Suppressor macrophage treated with lipopolysaccharide for 4 hours (primary cell): ENCODE measurements at places on chromosomes 2 and 18.

DNA sequence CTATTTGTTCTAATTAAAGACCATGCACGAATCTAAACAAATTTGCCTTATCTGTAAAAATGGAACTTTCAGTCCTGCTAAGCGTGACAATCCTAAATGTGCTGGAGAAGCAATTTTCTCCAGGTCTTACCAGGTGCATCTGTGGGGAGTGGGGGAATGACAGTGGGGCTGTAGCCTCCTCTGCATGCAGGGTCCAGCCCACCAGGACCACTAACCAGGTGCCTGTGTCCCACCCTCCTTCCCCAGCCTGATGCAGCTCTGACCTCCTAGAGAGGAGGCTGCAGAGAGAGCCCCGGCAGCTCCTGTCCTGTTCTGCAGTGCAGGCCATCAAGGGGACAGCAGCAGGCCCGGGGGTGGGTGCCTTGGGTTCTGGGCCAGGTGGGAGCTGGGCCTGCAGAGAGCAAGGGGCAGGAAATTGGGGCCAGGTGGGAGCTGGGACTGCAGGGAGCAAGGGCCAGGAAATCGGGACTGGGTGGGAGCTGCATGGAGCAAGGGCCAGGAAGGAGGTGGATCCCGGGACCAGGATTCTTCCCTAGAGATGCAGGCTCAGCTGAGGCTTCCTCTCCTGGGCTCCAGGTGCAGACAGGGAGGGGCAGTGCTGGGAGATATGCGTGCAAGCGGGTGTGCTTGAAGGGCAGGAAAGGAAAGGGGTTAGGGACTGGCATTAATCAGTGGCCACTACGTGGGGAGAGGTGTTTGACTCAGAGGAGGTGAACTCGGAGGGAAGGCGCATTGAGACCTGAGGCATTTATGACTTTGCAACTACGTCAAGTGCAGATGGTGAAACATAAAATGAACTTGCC is 185.3 kb downstream of the ANKRD30B start:
- DNase-seq = no peak

DNA sequence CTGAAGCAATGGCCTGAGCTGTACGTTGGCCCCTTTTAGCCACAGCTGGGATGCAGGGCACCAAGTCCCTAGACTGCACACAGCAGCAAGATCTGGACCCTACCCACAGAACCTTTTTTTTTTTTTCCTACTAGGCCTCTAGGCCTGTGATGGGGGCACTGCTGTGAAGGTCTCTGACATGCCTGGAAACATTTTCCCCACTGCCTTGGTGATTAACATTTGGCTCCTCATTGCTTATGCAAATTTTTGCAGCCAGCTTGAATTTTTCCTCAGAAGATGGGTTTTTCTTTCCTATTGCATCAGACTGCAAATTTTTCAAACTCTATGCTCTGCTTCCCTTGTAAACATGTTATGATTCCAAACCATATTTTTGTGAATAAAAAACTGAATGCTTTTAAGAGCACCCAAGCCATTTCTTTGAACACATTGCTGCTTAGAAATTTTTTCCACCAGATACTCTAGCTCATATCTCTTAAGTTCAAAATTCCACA is 33.5 kb downstream of the PDE1A start:
- DNase-seq = no peak

DNA sequence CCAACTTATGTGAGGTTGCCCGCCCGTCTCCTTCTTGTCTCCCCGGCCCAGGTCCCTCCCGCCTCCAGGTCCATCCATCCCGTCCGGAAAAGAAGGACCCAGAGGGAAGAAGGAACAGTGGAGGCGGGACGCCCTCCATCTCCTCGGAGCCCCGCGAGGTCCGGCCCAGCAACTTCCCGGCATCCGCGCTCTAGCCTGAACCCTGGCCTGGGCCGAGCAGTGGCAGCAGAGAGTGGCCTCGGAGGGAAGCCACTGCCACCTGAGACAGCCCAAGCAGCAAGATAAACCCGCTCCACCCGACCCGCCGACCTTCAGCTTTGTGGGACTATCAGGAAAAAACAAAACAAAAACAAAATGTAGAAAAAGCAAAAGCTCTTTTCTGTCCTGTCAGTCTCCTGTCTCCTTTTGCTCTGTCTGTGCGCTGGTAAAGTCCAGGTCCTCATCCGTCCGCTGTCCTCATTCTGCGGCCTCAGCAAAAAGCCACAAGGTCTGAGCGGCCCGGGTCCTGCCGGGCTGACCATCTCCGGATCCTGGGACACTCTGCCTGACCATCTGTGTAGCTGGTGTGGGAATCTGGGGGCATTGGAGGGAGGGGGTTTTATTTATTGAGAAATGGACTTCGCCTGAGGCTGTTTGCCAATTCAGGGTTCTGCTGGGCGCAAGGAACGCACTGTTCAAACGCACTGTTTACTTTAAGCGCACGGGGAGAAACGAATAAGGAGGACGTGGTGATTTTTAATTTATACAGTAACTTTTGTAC is 3.1 kb downstream of the DLX1 start:
- DNase-seq = no peak

DNA sequence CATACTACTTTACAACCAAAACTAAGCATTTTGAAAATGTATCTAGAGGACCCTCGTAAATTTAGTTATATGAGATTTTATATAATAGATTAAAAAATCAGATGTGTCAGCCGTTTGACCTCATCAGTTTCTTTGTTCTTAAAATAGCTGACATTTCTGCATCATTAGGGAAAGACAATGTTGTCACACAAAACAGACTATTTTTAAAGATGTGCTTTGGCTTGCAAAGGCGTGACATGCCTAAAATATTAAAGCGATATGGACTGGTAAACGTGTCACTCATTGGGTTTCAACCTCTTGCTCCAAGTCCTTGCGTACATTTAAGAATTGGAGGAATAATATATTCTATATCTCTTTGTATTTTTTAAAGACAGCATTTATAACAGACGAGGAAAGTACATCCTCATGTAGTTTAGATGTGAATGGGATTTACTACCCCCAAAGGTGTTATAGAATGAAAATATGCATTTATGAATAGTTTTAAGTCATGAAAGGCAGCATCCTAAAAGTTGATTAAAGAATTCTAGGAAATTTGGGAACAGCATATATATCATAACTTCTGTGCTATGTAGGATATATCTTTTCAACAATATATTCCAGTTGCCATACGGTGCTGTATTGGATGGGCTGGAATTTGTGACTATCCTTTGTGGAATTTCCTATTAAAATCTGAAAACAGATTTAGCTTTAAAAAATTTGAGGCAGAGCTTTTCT is 3.8 kb downstream of the MYL12A start:
- DNase-seq = no peak

DNA sequence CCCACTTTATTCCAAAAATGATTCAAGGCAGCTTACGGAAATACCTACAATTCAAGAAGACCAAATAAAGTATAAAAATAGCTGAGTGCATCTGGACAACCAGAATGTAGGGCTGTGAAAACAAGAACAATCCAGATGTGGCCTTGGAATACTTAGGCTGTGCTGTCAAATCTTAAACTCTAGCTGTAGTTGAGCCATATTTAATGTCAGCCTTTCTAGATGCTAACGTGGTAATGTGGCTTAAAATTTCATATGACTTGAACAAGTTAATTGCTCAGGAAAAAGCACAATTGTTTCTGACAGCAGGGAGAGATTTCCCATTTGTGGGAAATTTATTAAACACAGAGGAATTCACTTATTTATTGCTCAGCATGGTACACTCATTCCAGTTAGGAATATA is 14.6 kb upstream of the NAPG start:
- DNase-seq = no peak

GRCh38 chr18:74896390-74896991 is 298.8 kb downstream of the ZNF407 start:
- no peak for DNase-seq

DNA sequence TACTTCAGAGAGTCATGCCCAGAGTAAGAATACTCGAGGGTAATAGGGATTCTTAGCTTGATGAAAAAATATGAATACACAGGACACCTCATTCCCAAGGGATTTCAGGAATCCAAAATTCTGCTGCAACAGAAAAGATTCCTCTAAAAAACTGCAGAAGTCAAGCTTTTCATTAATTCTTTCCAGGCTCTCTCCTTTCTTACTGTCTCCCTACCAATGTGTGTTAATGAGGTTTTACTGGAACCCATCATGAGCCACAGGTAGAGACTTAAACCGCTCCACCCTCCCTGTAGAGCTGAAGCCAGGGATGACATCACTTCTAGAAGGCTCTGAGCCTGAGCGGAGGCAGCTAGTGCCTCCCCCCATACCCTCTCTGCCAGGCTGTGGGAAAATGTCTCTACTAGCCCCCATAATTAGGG is 3.4 kb downstream of the SDC1 start:
- DNase-seq = no peak

DNA sequence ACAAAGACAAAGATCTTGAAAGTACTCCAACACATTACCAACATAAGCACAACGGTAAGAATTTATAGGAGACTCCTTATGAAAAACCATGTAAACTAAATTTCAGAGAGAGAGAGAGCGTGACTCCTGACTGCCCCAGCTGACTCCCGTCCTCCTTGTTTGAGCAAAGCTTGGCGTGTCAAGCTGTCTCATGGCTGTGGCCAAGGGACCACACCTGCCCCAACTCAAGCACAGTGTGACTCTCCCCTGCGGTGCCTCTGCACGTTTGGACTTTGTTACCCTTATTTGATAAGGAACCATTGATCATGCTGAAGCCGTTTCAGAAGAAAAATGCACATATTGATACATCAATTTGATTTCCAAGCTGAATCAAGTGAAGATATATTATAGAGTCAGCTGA is 124.8 kb downstream of the COL6A3 start:
- DNase-seq = no peak

DNA sequence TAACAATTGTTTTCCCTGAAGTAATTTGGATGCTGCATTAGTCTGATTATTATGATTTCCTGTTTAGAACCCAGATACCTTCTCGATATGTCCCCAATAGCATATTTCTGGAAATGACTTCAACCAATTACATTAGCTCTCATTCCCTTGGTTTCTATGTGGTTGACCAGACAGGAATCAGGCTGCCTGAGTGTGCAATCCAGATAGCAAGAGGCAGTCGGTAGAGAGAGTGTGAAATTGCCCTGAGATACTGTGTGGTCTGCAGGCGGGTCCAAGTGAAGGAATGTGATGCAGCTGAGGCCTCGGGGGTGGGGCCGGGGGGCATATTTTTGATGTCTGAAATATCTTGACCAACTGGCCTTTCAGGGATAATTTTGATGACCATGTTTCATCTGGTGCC is 143.9 kb upstream of the ITGA6 start:
- DNase-seq = peak; percentile 27

DNA sequence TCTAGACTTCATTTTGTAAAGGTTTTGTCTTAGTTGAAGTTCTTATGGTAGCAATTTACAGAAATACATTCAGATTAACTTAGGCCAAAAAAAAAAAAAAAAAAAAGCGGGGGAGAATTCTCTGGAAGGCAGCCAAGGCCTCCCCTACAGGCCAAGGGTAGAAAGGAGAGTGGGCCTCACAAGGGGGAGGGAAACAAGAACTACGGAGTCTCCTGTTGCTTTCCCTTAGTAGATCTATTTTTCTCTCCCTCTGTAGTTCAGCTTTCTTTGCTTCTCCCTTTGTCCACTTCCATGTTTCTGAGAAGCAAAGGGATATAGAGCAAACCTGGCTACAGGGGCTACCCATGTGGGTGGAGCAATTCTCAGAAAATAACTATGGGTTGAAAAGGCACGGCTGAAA is 2.4 kb upstream of the STK11IP start:
- no peak for DNase-seq

- no peak for DNase-seq
These were observed 424.5 kb upstream of the SPRED2 start for GRCh38 chr2:65856928-65857327.

- no peak for DNase-seq
These were observed 32.1 kb downstream of the CLASP1 start for GRCh38 chr2:121617042-121617599.

GRCh38 chr18:11955239-11956029 is 25.9 kb upstream of the IMPA2 start:
- peak; percentile 68 for DNase-seq

DNA sequence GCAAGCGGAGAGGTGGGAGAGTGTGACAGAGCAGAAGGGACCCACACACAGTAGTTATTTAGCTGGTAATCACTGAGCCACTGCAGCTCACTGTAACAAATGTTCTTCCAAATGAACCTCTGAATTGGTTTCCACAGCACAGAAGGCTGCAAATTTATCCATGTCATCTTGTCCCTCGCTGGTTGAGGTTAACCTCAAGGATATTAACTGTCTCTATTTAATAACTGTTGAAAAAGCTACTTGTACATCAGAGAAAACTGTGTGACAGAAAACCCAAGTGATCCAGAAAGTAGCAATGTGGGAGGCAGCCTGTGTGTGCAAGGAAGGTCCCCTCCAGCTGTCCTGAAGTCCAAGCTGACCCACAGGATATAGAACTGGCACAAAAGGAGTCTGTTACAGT is 153.6 kb downstream of the DSEL start:
- no peak for DNase-seq

- peak; percentile 6 for DNase-seq
These were observed 1110.6 kb upstream of the ACVR2A start for GRCh38 chr2:146734042-146734820.

- DNase-seq = no peak
These were observed 3057.4 kb downstream of the RPIA start for GRCh38 chr2:91748902-91749301.

GRCh38 chr2:136393514-136393913 is 275.6 kb upstream of the CXCR4 start:
- DNase-seq = peak; percentile 73

GRCh38 chr18:60082790-60083189 is 183.0 kb downstream of the PMAIP1 start:
- no peak for DNase-seq

DNA sequence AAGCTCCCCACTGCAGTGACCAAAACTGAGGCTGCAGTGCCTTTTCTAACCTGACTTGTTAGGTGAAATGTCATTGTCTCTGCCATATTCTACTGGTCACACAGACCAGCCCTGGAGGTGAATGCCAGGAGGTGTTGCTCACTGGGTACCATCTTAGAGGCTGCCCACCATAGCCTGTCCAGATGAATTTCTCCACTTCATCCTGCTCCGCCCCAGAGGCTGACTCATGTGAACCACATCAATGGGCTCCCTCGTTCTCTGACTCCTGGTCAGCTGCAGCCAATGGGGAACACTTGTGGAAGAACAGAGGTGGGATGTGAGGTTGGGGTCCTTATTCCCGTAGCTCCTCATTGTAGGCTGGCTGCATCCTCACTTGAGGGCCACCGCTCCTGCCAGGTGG is 3.4 kb upstream of the NARS1 start:
- no peak for DNase-seq

DNA sequence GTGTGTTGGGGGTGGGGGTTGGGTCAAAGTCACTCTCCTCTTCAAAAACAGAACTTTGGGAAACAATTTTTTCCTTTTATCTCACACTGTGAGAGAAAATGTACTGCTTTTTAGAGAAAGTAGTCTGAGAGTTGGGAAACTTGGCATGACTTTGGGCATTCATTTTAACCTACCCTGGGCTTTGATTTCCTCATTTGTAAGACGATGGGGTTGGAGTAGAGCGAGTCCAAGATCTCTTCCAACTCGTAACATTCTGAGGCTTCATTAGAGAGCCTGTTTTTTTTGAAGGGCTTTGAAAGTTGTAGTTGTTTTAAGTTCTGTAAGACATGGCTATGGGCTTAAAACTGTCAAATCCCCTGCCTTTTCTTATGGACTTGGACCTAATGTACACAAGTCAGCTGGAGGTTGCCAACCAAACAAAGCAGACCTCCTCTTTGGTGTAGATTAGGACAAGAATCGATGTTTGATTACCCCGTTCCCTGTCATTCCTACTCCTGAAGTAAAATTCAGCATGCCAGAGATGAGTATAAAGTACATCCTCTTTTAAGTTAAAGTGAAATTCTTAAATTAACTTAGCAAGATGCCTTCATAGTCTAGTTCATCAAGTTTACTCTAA is 8.4 kb downstream of the PHLPP1 start:
- no peak for DNase-seq
